ENCODE measurements at places on chromosomes 1 and 21.

- no peak for DNase-seq
These were observed 238.3 kb downstream of the OMA1 start for GRCh38 chr1:58308206-58308605.

DNA sequence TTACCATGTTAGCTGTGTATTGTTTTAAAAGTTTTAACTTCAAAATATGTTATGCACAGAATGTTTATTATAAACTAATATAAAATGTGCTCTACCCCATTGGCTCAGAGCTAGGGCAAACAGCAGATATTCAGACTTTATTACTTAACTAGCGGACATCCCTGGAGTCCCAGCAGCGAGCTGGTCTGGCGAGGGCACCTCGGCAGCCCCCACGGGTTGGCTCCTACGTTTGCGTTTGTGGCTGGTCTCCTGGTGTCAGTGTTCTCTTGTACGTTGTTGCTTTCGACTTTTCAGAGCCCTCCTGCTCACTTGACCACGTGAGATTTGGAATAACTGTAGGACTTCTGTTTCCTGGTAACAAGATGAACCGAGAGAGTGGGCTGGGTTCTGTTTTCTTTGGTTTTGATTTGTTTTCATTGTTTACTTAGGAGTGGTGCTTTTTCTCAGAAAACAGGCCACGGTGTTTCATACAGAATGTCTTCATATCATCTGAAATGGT, 44.5 kb downstream of the CBS start:
- no peak for DNase-seq

DNA sequence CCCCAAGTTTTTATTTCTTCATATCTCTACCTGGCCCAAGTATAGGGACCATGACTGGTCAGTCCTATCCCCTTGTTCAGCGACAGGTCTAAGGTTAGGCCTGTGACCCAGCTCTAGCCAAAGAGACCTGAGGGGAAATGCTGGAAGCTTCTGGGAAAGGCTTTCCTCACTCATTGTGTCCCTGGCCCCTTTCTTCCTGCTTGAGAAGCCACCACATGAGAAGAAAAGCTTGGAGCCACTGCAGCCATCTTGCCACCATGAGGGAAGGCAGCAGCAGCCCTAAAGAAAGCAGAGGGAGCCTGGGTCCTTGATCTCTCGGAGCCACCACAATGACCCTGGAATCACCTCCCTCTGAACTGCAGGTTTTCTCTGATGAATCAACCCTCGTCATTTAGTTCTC, 43.4 kb downstream of the ATF3 start:
- DNase-seq, result no peak

DNA sequence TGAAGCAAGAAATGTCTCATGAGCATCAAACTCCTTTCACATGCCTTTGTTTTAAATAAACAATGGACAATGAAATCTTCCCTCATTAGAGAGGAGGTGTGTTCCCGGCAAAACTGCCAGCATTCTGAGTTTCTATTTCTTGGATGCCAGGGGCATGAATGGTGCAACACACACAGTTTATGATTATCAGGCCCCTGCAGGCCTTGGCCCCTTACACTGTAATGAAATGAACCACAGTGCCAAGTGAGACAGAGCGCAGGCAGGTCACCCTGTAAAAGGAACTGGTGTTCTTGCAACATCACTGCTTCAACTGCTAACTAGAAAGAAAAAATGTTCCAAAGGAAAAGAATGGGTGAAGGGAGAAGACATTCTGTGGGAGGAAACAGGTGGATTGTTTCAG, 3.8 kb upstream of the PIGC start:
- DNase-seq, result no peak

- no peak for DNase-seq
These were observed 352.5 kb upstream of the KAZN start for GRCh38 chr1:14245954-14246353.

DNA sequence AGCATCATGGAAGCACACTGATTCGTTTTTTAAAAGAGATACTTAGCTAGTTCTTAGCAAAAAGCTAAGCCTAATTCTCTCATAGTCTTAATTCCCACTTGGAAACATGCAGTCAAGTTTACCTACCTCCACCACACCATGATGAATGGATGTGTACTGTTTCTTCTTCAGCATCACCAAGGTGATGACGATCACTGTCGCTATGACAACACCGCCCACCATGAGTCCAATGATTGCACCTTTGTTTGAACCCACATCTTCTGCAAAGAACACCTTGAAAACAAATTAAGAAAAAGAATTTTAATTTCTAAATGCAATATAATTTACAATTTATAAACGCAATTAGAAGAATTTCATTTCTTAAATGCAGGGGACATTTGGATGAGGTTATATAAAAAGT, 156.8 kb downstream of the GABPA start:
- DNase-seq, result no peak

DNA sequence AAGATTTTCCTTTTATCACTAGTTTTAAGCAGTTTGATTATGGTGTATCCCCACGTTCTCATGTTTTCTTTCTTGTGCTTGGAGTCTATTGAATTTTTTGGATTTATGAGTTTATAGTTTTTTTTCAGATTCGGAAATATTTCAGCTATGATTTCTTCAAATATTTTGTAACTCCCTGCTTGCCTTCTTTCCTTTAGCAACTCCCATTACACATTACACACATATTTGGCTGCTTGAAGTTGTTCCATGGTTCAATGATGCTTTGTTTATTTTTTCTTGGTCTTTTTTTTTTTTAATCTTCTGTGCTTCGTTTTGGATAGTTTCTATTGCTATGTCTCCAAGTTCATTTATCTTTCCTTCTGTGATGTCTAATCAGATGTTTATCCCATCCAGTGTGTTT, 48.5 kb upstream of the WARS2 start:
- no peak for DNase-seq

DNA sequence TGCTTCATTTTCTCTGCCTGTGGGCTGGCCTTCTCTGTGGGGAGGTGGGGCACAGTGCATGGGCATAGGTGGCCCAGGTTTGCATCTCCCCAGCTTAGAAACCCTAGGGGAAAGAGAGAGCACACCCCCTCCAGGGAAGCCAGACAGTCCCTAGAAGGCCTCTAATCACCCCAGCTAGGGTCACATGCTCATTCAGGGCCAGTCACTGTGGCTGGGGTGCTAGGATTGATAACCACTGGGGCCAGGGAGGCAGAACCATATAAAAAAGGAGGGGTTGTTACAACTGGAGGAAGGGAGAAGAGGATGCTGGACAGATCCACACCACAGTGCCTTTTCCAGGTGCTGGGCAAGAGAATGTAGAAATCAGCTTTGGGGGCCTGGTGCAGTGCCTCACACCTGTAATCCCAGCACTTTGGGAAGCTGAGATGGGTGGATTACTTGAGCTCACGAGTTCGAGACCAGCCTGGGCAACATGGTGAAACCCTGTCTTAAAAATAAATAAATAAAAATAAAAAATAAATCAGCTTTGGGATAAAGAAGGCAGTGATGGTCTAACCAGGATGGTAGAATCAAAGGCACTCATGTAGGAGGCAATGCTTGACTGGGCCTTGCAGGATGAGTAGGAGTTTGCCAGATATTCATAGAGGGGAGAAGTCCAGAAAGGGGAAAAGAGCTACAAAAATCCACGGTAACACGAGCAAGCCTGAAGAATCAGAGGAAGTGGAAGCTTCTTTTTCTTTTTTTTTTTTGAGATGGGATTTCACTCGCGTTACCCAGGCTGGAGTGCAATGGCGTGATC, 19.5 kb downstream of the FBLIM1 start:
- DNase-seq, result no peak

DNA sequence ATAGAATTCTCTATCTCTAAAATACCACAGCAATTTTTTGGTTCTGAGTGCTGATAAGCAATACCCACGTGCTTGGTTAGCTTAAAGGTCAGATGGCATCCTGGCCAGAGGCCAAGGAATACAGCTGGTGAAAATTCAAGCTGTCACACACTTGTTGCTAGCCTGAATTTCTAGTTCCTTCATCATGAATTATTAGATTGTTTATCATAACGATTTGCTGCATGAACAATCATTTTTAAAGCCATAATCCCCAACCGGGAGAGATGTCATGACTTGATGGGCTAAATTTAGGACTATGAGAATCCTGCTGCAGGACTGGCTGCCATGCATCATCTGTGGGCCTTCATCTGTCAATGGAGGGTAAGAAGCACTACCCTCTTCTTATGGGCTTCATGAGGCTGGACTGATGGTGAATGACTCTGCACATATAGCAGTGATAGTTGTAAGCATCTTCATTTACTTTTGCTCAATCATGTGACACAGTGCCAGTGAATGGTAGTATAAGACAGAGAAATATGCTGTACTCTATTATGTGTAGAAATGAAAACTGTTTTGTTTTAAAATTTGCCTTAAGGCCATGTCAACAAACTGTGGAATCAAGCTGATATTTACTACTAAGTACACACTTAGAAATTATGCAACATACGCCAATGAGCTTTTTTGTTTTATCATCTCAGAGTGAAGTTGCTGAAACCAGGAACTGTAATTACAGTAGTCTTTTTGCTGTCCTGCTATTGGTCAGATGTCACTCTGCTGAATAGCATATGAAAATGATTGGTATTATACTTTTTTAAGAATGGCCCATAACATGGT, 80.5 kb upstream of the RALGPS2 start:
- no peak for DNase-seq

DNA sequence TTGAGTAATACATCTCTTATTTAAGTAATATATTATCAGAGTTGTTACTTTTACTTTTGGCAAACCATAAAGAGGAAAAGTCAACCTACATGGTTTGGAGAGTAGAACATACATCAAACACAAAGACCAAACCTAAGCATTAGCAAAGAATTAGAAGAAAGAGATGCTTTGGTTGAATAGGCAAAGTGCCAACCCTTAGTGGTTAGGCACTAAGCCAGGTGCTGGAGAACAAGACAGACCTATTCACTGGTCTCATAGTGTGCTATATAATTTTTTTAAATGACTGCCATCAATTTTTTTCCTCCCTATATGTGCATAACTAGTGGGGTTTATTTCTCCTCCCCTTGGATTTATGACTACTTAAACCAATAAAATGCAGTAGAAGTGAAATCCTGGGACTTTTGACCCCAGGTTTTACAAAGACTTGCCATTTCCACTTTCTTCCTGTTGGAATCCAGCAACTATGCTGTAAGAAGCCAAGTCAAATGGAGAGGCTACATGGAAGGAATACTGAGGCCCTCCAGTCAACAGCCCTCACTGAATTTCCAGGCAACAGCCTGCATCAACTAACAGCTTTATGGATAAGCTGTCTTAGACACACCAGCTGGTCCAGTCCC, 69.8 kb upstream of the HAO2 start:
- DNase-seq, result no peak

DNA sequence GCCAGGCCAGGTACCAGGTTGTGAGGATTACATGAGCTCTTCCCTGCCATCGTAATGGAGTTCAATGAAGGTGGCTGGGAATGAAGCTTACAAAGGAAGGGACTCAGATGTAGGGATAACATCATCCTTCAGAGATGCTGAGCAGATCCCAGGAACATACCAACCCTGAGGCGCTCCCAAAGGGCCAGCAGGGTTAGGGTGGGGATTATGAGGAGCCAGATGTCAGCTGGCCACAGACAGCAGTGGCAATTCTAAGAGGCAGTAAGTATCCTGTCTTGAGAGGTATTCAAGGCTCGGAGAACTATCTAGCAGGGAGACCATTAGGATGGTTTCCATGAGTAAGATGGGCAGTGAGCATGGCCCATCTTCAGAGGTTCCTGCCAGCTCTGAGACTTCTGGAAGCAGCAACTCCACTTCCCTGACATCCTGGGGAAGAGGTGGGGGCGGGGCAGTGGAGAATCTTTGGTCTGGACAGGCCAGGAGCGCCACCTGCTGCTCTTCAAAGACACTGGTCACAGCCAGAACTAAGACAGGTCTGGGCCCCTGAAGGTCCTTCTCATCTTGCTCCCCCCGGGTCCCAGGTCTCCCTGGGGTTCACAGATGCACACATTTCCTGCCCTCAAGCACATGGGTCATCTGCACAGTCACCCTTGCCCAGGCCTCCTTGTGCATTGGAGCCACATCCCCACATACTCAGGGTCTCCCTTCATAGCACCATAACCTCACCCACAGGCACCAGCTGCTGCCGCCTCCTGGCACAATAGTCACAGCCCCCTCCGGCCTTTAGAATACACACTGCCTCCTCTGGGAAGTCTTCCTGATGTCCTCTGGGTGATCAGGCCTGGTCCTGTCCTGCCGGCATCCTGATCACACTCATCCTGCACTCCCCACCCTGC, 2.7 kb upstream of the SDC3 start:
- peak; percentile 97 for DNase-seq

DNA sequence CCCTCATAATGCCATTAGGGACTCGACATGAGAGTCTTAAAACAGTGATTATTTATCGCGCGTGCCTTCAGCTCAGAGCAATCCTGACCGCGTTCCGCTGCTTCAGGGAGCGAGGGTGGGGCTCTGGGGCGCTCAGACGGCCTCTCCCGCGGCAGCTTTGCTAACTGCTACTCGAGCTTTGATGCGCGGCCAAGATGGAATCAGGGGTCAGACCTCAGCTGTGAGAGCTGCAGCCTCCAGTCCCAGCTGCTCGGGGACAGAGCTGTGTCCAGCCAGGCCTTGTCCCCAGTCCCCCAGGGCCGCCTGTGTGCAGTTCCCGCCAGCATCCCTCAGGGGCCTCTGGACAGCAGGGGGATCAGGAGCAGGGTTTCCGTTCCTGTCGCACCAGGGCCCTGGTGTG, 104.6 kb upstream of the TTC34 start:
- peak; percentile 47 for DNase-seq

- DNase-seq, result no peak
These were observed 28.7 kb upstream of the CRNN start for GRCh38 chr1:152442765-152443164.

DNA sequence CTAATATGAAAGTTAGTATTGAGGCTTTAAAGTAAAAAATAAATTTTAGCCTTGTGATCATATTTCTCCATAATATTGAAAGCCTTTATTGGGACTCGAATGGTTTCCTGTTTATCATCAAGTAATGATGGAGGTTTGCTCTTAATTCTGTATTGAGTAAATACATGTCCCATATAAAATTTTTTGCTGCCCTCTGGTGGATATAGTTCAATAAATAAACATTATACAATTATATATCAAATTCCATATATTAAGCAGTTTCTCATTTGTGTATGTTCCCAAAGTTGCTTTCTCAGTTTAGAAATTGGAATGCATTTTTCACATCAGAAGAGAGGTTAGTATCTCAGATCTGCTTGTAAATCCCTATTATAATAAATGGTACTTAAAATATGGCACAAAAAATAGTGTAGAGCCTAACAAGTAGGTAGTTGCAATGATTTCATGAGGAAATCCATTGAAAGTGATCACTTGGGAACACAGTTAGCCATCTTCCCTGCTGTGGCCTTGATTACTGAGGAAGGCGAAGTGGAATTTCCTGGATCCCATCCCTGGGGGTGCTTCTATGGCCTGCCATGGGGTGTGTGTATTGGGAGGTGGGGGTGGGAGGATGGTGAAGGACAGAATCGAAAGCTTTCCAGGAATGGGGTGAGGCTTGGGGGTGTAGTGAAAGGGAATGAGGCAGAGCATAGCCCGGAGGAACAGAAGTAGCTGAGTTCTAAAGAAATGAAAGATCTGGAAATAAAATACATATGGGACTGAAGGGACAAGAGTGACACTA, 84.1 kb upstream of the C21orf91 start:
- no peak for DNase-seq

- no peak for DNase-seq
These were observed 22.5 kb downstream of the INTS3 start for GRCh38 chr1:153750026-153750995.

GRCh38 chr1:119275145-119276134, 93.1 kb upstream of the HAO2 start:
- DNase-seq, result no peak

GRCh38 chr1:207025146-207025880, 7.2 kb downstream of the C1orf116 start:
- no peak for DNase-seq

- DNase-seq, result peak; percentile 57
These were observed 28.2 kb downstream of the TCEANC2 start for GRCh38 chr1:54081306-54082270.
